ENCODE measurements at places on chromosomes 5 and 9.

- no peak for DNase-seq
These were observed 33.2 kb downstream of the F2RL2 start for GRCh38 chr5:76590027-76590426.

DNA sequence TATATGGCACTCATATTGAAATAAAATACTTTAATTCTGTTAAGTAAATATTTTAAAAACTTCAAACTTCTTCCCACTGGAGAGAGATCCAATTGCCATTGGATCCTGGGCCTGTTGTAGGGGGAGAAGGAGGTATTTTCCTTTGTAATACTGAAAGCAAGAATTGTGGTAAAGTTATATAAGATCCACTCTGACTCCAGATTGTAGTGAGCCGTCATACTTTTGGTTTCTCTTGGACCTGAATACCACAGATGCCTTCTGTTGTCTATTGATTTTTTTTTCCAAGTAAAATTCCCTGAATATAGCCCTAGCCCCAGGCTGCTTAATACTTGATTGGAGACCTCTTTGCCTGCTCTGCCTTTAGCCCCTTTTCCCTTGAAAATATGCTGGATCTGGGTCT is 86.9 kb downstream of the ATG10 start:
- DNase-seq: no peak

DNA sequence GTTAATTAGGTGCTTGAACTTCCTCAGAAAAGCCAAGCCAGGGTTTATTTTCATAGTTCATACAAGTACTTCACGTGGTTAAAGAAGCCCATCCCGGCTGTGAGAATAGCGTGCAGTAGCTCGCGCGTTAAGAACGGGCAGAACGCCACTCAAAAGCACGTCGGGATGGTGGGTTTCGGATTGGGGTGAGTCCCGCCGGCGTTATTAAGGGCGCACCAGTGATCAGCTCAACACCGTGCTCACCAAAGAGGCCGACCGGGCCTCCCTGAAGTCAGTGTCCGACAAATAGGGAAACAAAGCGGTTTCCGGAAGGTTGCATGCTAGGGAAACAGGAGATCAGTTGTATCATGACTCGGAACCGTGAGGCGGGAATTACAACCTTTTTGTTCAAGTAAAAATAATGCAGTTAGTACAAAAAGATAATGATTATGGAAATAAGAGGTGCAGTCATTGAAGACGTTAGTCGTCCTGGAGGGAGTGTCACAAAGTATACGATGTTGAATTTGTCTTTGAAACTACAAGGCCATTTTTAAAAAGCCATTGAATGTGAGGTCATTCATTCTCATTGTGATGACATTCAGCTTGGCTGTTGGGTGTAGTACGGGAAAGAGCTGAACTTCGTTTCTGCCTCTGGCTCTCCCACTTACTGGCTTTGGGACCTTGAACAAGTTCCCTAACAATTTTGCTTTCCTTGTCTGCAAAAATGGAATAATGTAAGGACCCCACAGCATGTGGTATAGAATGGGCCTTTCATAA is 992 bp downstream of the SETD9 start:
- DNase-seq: peak; percentile 30

GRCh38 chr9:19998153-19998552 is 209.3 kb upstream of the SLC24A2 start:
- no peak for DNase-seq

GRCh38 chr5:56549096-56549886 is 266.1 kb upstream of the MAP3K1 start:
- no peak for DNase-seq

DNA sequence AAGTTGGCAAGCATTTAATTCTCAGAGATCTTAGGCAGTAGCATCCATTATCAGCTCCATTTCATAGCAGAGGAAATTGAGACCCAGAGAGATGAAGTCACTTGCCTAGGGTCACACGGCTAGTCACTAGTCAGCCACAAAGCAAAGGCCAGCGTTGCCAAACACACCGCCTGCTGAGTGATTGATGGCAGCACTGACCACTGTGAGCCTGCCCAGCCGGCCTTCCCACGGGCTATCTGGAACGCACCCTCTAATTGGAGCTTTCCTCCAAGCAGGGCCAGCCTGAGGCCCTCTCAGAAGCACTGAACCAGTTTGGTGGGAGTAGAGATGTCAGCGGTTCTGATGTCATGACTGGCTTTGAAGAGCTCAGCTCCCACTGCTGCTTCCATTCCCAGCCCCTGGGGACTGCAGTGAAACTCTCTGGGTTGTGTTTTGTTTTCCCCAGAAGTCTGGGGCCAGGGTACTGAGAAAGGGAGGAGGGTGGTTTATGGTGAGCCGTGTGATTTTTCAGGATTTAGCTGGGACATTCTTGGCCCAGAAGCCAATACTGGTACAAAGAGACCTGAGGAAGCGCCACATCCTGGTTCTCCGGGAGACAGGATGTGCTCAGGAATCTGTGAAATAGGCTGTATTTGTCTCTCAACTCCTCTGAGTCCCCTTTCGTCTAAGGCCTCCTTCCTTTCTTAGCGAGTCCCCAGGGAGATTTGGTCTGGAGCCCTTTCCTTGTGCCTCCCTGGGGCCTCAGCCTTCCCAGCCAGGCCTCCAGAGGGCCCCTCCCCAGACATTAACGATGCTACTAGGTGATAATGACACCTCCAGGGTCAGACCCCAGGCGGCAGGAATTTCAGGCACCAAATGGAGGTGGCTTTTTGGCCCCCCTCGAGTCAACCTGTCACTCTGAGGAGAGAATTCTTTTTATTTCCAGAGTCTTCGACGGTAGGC is 44.5 kb downstream of the SPRY4 start:
- no peak for DNase-seq

DNA sequence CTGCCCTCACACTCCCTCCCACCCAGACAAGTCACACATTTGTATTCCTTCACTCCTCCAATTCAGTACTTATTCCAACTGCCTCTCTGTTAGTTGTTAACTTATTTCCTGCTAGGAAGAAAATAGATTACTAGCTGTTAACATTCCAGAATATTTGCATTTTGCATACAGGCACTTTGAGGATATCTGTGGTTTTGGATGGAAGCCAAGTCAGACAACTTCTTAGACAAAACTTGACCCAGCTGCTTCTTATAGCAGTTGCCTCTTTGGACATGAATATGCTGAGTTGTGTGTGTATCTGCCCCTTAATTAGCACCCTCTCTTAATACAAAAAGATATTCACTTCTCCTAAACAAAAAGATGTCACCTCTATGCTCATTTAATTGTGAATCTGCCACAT is 1280.6 kb upstream of the ACO1 start:
- DNase-seq: no peak

GRCh38 chr9:124598048-124598447 is 90.8 kb upstream of the NR5A1 start:
- no peak for DNase-seq

DNA sequence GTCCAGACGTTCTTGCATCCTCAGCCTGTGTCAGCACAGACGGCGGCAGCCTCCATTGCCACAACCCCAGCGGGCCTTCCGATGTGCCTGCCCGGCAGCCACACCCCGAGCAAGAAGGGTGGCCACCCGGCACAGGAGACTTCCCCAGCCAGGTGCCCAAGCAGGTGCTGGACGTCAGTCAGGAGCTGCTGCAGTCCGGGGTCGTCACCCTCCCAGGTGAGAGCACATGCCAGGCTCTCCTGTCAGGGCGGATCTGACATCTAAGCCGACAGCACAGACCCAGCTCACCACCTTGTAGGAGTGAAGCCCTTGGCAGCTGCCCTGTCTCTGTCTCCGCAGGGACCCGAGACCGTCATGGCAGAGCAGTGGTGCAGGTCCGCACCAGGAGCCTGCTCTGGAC is 48.3 kb upstream of the LRRC14B start:
- DNase-seq: no peak

DNA sequence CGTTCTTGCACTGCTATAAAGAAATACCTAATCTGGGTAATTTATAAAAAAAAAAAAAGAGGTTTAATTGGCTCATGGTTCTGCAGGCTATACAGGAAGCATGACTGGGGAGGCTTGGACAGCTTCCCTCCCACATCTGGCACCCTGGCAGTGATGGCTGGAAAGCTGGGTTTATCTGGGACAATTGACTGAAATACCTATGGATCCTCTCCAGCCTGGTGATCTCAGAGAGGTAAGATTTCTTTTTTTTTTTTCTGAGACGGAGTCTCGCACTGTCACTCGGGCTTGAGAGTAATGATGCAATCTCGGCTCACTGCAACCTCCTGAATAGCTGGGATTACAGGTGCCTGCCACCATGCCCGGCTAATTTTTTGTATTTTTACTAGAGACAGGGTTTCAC is 22.7 kb upstream of the UGCG start:
- DNase-seq: no peak
